Esophagus (tissue), 2 donors: ENCODE measurements at places on chromosomes 11 and 22. TPM values are rescaled to one million over a fixed set of nuclear protein-coding genes. Genes with fewer than 3 reads are reported as not detected.

The UCP3 gene
- 1.4 TPM for polyA plus RNA-seq

The ADAMTS8 gene
- 2.2 TPM for polyA plus RNA-seq

The KCNJ11 gene
- polyA plus RNA-seq, result 0.67 TPM

The SCGB1A1 gene
- 5.5 TPM for polyA plus RNA-seq

The EIF4ENIF1 gene
- 11.0 TPM for polyA plus RNA-seq

The HOATZ gene
- not detected for polyA plus RNA-seq

The C11orf58 gene
- 45.1 TPM for polyA plus RNA-seq

The MMP11 gene
- 0.53 TPM for polyA plus RNA-seq

The FRMD8 gene
- polyA plus RNA-seq, result 27.8 TPM

The TSPAN4 gene
- polyA plus RNA-seq, result 9.8 TPM

The PIWIL4 gene
- polyA plus RNA-seq, result 1.8 TPM

The HMGXB4 gene
- polyA plus RNA-seq, result 7.1 TPM

The PLAAT2 gene
- polyA plus RNA-seq, result 0.22 TPM

The TMEM41B gene
- 19.4 TPM for polyA plus RNA-seq

The ENTHD1 gene
- not detected for polyA plus RNA-seq

The CHRM4 gene
- 0.02 TPM for polyA plus RNA-seq

The OR6T1 gene
- polyA plus RNA-seq, result not detected

The SCUBE1 gene
- polyA plus RNA-seq, result 2.4 TPM

The TMEM135 gene
- 2.2 TPM for polyA plus RNA-seq

The LDLRAD3 gene
- polyA plus RNA-seq, result 4.8 TPM

The HTATIP2 gene
- polyA plus RNA-seq, result 23.3 TPM

The OR10D3 gene
- polyA plus RNA-seq, result not detected

The PEX16 gene
- polyA plus RNA-seq, result 18.9 TPM

The CRYAB gene
- polyA plus RNA-seq, result 173 TPM

The OR52I2 gene
- not detected for polyA plus RNA-seq

The OR52E8 gene
- polyA plus RNA-seq, result not detected

The APOA1 gene
- polyA plus RNA-seq, result 0.08 TPM

The FGF19 gene
- polyA plus RNA-seq, result not detected

The CLP1 gene
- polyA plus RNA-seq, result 4.4 TPM

The EIF3M gene
- polyA plus RNA-seq, result 142 TPM

The C22orf31 gene
- 0.26 TPM for polyA plus RNA-seq

The SLC25A45 gene
- polyA plus RNA-seq, result 2.4 TPM

The TOB2 gene
- 10.7 TPM for polyA plus RNA-seq

The SPI1 gene
- polyA plus RNA-seq, result 3.9 TPM

The NLRP10 gene
- polyA plus RNA-seq, result not detected

The ACR gene
- polyA plus RNA-seq, result 0.20 TPM

The IL17RA gene
- 3.8 TPM for polyA plus RNA-seq

The MUC2 gene
- 0.04 TPM for polyA plus RNA-seq

The RASD2 gene
- polyA plus RNA-seq, result 0.64 TPM

The SAMM50 gene
- 28.9 TPM for polyA plus RNA-seq

The RNF121 gene
- polyA plus RNA-seq, result 15.2 TPM

The CALCB gene
- 0.06 TPM for polyA plus RNA-seq

The KCNQ1 gene
- 0.31 TPM for polyA plus RNA-seq

The OR4A16 gene
- polyA plus RNA-seq, result not detected

The EPS8L2 gene
- 440 TPM for polyA plus RNA-seq

The PHLDB1 gene
- polyA plus RNA-seq, result 12.9 TPM

The OR5B12 gene
- polyA plus RNA-seq, result not detected

The CELSR1 gene
- polyA plus RNA-seq, result 34.8 TPM

The MUC6 gene
- 0.26 TPM for polyA plus RNA-seq

The MS4A6E gene
- polyA plus RNA-seq, result not detected

The VPREB3 gene
- 0.45 TPM for polyA plus RNA-seq

The DEUP1 gene
- polyA plus RNA-seq, result not detected
